Amniotic stem cell (primary cell): ENCODE measurements at places on chromosomes 7 and 10.

DNA sequence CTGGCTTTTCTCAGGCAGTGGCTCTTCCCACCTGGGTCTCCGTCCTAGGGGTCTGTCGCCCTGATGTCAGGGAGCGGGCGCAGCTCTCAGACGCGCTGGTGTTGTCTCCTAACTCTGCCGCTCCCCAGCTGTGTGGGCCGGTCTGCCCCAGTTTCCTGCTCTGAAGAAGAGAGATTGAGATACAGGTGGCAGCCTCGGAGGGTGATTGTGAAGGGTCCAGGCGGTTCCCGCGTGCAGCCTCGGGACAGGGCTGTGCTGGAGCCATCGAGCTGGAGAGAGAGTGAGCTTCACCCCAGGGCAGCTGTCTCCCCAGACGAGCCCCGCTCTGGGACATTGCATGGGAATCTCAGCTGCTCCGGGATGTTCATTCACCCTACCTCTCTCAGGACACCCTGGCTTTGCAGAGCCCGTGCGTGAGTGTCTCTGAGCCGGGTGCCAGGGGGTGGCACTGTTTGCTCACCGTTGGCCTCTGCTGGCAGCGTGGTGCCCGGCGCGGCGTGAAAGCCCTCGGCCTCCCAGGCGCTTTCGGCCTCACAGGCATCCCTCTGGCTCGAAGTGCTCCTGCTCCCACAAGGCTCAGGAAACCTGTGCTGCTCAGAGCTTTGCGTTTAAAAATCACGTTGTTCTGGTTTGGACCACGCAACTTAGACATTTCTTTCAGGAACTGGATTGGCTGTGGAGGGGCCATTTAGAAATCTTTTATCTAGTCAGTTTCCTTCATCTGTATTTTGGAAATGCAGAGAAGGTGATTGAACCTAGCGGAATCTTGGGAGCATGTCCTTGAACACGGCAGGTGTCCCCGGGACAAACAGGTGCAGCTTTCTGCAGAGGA, 33.8 kb upstream of the ZFAND2A start:
- no peak for DNase-seq

GRCh38 chr7:75039166-75039565, 34.4 kb downstream of the RCC1L start:
- DNase-seq: no peak

DNA sequence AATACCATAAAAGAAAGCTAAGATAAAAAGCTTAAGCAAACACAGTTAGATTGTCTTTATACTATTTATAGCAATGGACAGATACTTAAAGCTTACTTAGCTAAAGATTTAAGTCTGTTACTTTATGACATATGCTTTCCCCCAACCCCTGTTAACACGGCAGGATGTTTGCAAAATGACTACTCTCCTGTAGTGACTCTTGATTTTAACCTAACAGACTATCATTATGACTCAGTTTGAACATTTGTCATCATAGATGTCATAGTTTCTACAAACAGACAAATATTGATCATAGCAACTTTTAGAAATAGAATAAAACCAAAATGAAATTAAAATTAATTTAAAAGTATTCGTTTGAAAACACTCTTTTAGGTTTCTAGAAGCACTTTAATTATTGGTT, 7.8 kb upstream of the COMMD3 start:
- DNase-seq: peak; percentile 15

DNA sequence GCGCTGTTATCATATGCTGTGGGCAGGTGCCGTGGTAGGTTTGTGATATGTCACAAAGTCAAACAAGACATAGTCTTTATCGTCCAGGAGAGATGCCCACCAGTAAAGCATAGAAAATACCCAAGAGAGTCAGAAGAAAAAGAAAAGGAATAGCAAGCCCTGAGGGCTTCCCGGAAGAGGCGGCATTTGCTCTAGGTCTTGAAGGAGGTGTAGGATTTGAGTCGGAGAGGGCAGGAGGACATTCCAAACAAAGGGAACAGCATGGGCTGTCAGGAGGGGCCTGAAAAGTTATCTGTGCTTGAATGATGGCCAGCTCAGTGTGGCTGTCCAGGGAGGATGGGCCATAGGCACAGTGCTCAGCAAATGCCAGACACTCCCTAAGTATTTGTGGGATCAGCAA, 42.2 kb downstream of the COL13A1 start:
- no peak for DNase-seq

DNA sequence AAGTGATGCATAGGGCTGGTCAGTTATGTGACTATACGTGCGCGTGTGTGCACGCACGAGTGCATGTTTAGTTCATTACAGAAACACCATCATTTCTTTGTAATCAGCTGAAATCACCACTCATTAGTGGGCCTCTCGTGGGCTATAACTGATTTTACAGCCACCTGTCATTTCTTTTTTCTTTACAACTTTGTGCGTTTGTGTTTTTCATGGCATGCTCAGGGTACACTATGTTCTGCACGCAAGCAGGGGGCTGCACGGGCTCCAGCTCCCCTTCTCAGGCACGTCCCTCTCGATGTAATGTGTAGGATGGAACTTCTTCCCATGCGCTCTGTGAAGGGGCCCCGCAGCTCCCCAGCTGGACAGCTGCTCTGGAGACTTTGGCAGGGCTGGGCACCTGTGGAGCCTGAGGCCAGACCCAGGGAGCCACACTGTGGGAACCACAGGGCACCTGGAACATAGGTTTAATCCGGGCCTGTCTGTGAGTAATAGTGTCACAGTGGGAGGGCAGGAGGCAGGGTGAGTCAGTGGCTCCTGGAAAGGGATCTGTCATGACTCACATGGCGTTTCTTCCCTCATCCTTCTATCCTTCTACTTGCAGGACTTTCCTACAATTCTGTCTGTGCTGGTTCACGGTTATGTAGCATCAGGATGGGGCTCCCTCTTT, 4.9 kb downstream of the GCK start:
- DNase-seq: peak; percentile 65

GRCh38 chr10:77577666-77578229, 59.9 kb downstream of the KCNMA1 start:
- no peak for DNase-seq

DNA sequence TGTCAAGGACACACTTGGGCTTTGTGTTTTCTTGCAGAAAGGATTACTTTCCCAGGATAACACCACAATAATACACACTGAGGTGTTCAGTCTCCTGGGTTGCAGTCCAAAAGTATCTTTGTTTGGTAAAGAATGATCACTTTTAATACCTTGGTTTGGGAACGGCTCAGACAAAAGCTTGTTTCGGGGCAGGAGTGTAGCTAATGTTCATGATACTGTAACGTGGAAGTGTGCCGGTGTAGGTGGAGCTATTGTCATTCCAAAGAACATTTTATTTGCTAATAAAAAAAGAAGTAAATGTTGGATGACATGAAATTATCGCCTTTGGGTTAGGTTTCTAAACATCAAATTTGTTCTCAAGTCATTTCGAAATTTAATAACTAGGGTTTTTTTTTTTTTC, 1.2 kb downstream of the EIF4H start:
- DNase-seq: no peak
